Mammary epithelial cell (primary cell): ENCODE measurements at places on chromosomes 12 and 14. TPM values are rescaled to one million over a fixed set of nuclear protein-coding genes. Genes with fewer than 3 reads are reported as not detected.

The VRTN gene
- not detected for polyA plus RNA-seq

The ZDHHC22 gene
- polyA plus RNA-seq: not detected

The CACNB3 gene
- 16.7 TPM for polyA plus RNA-seq

The ANO2 gene
- 0.26 TPM for polyA plus RNA-seq

The AQP6 gene
- 0.09 TPM for polyA plus RNA-seq

The C12orf57 gene
- 128 TPM for polyA plus RNA-seq

The MIP gene
- polyA plus RNA-seq: 0.06 TPM

The KLHL33 gene
- polyA plus RNA-seq: not detected

DNA sequence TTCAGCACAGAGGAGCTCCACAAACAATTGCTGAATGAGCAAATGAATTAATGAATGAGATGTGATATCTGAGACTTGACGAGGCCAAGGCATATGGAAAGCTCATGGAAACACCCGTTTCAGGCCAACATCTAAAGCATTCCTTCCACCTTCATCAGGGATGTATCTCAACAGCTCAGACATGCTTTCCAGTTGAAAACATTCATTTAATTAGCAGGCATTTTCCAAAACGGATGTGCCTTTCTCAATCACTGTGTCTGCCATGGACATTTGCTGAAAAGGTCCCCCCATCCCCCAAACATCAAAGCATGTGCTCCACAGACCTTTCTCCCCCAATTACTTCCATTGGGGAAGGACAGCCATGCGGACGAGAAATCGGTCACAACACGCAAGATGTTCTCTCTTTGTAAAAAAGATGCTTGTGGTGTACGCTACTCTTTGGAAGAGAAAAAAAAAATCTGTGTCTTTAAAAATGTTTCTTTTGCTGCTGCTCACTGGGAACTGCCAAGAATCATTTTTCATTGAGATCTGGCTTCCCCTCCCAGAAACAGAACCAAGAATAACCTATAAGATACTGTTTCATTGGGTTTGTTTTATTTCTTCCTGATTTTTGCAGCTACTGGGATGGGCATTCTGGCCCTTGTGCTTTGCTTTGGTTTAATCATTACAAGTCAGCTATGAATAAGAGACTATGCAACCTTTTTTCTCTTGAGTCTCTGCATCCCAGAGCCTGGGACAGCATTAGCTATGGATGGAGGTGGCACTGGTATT is 528.2 kb downstream of the MED13L start:
- DNase-seq: no peak

GRCh38 chr12:4943067-4943937 is 33.6 kb downstream of the KCNA1 start:
- DNase-seq: no peak

DNA sequence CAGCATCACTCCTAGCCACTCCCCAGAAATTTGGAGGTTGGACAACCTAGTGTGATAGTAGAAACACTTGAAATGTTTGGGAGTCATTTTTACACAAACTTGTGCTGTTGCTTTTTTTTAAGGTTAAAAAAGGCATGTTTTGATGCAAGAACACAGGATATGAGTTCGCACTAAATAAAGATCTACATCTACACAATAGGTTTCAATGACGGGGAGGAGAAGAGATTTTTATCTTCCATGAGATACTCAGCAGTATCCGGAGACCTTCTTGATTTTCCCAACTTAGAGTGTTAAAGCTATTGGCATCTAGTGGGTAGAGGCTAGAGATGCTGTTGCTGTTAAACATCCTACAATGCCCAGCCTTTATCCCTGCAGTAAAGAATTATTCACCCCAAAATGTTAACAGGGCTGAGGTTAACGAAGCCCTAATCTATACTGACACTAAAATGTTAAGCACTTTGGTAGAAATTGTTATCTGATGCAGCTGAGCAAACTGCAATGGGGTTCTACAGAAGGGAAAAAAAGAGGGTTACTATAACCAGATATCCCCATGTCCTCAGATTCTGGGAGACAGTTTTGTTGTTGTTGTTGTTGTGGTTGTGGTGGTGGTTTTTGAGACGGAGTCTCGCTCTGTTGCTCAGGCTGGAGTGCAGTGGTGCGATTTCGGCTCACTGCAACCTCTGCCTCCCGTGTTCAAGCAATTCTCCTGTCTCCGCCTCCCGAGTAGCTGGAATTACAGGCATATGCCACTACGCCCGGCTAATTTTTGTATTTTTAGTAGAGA is 14.0 kb upstream of the PCNX1 start:
- DNase-seq: no peak

DNA sequence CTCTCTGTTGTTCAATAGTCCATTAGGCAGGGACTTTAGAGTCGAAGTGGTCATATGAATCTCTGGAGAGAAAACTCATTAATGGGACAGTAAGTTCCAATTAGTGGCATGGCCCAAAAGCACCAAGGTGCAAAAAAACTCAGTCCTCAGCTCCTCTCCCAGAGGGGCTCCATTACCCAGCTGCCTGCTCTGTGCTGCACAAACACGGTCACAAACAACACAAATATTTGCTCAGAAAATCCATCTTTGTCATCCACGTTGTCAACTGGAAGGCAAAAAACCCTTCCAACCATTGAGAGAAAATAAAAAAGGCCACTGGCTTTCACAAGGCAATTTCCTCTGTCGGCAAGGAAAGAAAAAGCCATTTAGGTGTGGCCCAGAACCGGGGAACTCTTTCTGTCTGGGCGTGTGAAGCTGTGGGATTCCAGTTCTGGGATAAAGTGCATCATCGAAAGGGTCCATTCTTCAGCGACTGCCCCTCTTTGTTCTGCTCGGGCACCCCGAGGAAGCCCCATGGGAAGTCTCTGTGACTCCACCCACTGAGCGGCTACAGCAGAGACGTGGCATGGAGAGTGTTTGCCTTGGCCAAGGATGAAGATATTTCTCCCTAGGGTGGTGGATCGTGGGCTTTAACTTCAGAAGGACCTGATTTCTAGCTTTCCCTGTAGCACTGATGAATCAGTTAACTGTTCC is 137.6 kb downstream of the VRK1 start:
- no peak for DNase-seq

GRCh38 chr14:102926104-102926503 is 3.6 kb downstream of the AMN start:
- no peak for DNase-seq

GRCh38 chr12:24833513-24833912 is 115.4 kb downstream of the BCAT1 start:
- DNase-seq: no peak

DNA sequence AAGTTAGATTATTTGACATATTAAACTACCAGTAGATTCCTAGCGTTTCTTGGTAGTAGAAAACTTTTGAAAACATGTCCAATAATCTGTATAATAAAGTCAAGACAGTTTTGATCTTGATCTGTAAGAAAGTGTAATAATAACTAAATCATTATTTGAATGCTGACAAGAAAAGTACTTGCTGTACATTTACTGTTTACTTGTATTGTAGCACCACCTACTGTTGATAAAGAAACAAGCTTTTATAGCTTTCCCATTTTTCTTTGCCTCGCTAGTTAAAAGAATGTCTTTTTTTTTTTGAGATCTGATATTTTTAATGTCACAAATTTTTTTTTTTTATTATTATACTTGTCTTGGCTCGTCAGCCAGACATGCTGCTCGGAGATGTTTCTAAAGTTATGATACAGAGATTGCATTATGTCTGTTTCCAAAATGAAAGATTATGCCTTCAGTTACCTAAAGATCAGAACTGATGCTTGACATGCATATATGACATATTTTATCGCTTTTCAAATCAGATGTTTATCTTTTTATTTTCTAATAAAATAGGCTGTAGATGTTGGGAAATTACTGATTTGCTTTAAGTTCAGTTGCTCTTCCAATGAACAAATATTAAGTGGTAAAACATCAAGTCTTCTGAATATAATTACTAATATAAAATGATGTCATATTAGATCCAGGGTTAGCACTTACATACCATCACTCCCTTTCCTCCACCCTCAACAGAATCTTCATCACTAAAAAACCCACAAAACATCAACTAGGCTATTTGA is 140.5 kb downstream of the AKAP6 start:
- peak; percentile 39 for DNase-seq

DNA sequence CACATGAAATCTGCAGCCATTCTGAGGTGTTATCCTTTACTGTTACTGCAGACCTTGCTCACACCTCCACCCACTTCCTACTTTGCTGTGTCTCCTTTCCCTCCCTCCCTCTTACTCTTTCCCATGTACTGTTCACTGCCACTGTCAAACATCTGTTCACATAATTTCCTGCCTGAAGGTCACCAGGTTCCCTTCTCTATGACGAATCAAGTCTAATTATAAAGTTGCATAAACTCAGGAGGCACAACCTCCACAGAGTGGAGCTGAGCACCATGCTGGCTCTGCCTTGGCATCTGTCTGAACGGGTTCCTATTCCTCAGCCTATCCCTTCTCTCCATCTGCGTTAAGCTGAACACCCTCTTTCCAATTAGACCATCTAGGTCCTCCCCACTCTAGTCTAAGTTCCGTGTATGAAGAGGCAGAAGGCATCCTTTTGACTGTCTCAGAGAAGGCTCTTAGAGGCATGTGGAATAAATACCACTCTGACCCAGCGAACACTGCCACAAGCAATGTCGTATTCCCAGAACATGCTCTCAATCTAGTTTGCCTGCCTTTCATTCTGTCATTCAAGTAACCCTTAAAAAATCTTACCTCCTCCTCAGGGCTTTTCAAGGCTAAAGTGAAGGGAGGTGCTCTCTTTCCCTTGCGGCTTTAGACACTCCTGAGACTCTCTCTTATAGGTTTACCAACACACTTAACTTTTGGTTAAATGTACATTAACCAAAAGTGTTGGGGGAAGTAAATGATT is 48.7 kb downstream of the ACADS start:
- no peak for DNase-seq

GRCh38 chr12:129357233-129357632 is 504.0 kb downstream of the GLT1D1 start:
- DNase-seq: no peak

GRCh38 chr12:116358893-116359761 is 81.6 kb upstream of the MED13L start:
- DNase-seq: peak; percentile 75

DNA sequence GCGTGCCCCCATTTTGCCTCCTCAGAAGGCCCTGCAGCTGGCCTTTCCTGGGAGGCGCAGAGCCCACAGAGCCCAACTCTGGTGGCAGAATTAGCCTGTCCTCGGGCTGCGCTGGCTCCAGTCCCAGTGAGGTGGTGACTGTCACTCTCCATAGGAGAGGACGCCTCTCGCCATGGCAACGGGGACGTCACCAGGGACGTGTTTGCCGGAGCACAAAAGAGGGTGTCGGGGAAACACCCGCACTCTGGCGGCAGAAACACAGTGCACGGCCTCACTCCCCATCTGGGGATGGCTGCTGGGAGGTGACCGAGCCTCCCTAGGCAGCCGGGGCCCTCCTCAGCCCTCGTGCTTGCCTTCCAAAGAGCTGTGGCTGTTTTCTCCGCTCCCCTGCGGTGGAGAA is 50.2 kb upstream of the NCOR2 start:
- no peak for DNase-seq

- no peak for DNase-seq
Measured at GRCh38 chr12:109716092-109716479, 2.5 kb downstream of the FAM222A start.

DNA sequence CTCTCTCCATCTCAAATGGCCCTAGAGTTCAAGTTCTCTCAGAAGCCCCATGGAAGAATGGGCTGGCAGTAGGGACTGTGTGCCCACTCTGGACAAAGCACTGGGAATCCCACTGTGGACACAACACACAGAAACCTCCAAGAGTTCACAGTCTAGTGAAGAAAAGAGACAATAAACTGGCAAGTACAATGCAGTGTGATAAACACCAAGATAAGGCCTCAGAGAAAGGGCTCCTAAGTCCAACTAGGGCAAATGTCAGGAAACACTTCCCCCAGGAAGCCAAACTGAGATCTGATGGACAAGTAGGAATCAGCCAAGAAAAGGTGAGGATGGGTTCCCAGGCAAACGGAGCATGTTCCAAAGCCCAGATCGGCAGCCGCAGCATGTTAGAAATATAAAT is 5.4 kb downstream of the VSIG10 start:
- DNase-seq: no peak

DNA sequence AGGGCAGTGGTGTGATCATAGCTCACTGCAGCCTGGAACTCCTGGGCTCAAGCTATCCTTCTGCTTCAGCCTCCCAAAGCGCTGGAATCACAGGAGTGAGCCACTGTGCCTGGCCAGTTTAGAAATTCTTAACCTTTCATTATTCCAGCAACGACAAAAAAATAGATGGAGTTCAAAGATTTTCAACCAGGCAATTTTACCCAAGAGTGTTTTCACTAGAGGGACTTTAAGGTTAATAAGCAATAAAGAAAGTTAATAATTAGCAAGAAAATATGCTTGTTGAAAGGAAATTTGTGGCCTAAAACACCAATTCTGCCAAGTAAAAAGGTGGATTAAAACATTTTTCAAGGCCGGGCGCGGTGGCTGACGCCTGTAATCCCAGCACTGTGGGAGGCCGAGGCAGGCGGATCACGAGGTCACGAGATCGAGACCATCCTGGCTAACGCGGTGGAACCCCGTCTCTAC is 14.8 kb downstream of the CDKL1 start:
- no peak for DNase-seq

GRCh38 chr14:21987937-21988336 is 314.3 kb upstream of the OR4E1 start:
- peak; percentile 19 for DNase-seq

DNA sequence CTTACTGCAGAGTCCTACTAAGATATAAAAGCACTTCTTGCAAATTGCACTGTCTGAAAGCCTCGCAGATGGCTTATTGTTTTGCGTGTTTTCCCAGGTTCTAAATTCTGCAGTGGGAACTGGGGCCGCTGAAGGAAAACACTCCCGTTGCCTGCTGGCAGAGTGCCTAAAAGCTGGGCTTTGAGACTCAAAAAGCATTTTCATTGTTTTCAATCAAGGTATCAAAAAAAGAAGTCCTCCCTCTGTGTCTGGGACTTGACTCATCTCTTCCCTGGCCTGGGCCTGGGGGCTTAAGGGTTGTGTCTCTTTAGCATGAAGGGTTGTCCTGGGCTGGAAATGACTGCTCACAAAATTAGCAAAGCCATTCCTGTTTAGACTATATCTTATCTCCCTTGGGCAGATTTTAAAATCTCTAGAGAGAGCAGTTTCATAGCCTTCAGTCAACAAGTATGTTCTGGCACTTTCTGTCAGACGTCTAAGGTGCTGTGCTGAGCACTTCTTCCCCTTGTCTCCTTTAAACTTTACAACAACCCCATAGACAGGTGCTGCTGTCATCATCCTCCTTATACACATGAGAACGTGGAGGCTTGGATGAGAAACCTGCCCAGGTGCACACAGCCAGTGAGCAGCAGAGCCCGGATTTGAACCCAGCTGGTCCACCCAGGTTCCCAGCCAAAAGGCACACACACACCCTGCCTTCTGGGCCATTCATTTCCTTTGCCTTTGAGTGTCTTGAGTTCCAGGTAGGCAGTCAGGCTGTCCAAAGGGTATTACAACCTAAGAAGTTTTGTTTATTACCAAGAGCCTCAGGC is 31.1 kb downstream of the ELK3 start:
- DNase-seq: no peak

GRCh38 chr14:44438221-44438620 is 68.9 kb downstream of the FSCB start:
- DNase-seq: no peak
